ENCODE measurements at places on chromosomes 4 and X.

- DNase-seq: no peak
These were observed 207.2 kb upstream of the GPRIN3 start for GRCh38 chr4:89514811-89515210.

GRCh38 chr4:67565284-67565683 lies 6.8 kb downstream of the STAP1 start:
- DNase-seq: no peak

DNA sequence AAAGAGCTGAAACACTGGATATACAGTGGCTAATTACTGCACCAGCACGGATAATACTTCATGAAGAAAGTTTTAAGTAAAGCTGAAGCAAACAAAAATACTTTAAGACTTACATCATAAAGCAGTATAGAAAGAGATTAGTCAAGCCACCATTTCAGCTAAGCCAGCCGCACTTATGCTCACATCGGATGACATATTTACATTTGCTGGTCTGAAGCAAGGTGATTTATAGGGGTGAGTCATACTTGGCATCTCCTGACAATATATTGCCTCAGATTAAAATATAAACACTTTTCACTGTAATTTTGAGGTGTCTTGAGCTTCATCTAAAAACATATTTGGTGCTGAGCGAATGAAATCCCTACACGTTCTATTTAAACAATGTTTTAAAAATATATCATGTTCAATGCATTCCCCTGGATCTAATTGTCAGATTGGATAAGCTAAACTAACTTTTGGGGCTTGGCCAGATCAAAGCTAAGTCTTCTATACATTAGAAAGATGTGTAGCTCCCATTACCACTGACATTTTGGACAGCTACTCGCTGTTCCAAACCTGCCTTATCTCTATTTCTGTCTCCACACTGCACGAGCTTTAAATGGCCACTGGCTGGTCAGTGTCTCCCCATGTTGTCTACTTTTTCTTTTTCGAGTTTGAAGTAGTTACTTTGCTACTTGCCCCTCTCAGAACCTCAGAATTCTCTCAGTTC lies 103.2 kb downstream of the VCX2 start:
- DNase-seq: peak; percentile 75

- DNase-seq: no peak
These were observed 105.7 kb upstream of the RASGEF1B start for GRCh38 chr4:81577392-81577791.

DNA sequence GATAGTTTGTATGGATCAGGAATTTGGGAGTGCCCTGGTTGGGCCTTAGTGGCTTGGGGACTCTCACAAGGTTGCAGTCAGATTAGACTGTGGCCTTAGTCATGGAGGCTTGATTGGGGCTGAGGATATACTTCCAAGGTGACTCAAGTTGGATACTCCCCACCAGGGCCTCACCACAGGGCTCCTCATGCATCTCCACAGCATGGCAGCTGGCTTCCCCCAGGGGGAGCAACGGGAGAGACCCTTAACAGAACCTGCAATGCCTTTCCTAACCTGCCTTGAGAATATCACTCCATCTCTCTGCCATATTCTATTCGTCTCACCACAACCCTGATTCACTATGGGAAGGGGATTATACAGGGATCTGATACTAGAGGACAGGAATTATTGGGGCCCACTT lies 161.9 kb downstream of the RELL1 start:
- DNase-seq: no peak

- no peak for DNase-seq
These were observed 5.9 kb downstream of the FAM53A start for GRCh38 chr4:1678244-1678643.

DNA sequence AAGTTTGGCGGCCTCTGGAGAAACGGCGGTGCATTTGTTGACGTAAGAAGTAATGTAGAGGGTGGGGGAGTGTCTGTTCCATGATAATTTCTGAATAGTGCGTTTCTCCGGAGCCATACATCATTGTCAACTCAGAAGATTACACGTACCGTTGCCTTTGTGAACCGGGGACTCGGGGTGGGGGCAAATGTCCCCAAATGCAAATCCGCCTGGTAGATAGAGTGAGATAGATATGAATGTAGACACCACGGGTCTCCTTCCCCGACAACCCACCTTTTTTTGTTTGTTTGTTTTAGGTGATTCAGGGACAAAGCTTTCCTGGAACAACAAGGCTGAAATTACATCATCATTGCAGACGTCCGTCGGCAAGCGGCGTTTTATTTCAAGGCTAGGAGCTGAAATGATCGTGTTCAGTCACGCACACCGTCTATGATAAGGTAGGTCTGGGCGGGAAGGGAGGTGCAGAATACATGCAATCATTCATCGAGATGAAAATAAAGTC lies 96.0 kb upstream of the PPP2R3B start:
- DNase-seq: no peak

- DNase-seq: no peak
These were observed 50.5 kb downstream of the PSAPL1 start for GRCh38 chr4:7384003-7384928.

DNA sequence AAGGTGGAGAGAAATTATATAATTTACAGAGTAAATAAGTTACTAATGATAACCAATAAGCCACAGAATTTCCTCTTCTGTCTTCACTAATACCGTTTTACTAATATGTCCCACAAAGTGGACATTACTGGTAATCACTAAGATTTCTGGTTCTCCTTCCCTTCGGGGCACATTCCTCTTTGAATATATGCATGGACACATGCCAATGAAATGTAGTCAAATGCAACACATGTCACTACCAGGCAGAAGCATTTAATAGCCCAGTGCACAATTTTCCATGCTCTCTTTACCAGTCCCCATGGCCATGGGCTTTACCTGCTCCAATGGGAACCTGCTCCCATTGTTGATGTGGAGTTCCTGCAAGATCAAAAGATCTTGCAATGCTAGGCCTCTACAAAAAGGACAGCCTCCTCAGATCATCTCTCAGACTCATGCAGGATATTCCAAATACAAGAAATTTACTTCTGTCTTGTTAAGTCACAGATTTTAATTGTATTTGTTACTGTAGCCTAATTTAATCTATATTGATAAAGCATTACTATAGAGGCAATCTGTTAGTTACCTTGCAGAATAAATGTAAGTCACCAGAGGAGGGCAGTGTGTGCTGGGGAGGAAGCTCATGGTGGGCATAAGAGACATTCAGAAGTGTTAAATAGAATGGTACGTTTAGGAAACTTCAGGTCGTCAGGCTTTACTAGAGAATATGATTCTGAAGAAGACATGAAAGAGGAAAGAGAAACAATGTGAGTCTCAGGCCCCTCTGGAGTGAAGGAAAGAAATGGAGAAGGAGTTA lies 37.1 kb upstream of the INPP4B start:
- no peak for DNase-seq

GRCh38 chrX:9221781-9222180 lies 187.9 kb upstream of the FAM9B start:
- no peak for DNase-seq

GRCh38 chr4:8135666-8136065 lies 22.9 kb downstream of the ABLIM2 start:
- no peak for DNase-seq

GRCh38 chr4:35163168-35163567 lies 1081.1 kb downstream of the ARAP2 start:
- no peak for DNase-seq

- DNase-seq: peak; percentile 53
These were observed 67.1 kb downstream of the PGRMC2 start for GRCh38 chr4:128220286-128221235.

- DNase-seq: no peak
These were observed 72.3 kb downstream of the IGSF1 start for GRCh38 chrX:131216828-131217227.

DNA sequence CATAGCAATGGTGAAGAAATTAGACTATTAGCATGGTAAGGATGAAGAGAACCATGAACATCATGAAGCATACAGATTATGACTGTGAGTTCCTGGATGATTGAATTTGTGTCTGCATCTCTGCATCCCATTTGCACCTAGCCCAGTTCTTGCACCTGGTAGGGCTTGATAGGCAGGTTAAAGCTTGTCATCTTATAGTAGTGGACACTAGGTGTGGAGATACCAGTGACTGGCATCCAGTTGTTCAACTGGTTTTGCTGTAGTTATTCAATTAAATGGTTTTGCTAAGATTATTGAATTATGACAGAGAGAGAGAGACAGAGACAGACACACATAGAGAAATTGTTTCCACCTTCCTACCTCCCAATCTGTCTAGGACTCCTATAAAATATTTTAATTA lies 5.0 kb downstream of the ADH7 start:
- DNase-seq: no peak

DNA sequence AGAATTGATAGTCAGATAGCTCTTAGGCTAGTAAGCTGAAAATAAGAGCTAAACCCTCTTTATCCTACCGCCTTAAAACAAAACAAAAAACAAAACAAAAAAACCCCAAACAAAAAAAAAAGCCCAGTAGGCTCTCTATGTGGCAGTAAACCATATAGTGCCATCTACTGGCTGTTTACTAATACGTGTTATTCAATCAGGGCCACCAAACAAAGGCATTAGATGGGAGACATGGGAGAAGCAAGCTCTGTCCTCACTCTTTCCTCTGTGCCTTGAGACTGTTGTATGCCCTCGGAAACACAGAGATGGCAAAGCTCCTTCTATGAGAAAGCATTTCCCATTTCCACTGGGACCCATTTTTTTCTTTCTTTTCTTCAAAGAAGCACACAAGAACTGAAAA lies 148.8 kb upstream of the MID1 start:
- no peak for DNase-seq

DNA sequence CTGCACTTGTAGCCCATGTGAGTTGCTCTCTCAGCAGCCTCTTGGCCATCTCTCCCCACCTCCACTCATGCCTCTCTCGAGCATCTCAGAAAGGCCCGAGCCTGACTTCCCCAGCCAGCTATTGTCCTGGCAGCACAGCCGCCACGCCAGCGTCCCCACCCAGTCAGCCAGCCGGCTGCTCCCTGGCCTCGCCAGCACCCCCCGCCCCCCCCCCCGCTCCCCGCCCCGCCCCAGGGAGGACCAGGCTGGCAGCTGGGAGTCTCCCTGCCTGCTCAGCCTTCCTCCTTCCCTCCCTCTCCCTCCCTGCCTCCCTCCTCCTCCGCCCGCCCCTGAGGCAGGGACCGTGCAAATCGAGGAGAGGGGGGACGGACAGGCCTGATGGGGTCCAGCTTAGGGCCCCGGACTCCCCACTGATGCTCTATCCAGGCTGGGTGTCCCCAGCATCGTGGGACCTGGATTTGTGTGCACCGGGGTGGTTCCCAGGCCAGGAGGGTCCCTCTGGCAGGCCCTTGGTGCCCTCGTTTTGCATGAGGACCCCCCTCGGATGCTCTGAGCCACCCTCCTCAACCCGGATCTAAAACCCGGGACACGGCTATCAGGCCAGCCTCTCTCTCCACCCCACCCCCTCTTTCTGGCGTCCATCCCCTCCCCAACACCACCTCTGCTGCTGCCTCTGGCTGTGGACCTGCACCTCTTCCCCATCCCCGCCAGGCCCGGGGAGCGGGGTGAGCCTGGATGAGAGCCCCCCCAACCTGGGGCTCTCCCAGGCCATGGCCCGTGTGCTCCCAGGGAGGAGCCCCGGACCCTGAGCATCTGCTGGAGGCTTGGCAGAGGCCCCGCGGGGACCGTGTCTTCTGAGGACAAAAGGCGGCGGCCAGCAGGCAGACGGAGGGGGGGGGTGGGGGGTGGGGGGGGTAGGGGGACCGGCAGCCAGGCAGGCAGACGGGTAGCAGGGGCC lies at the start of gene GPR173:
TSS of gene GPR173 (plus strand) at position 621 of the 958 bp plus-strand sequence. CDS start 27,833 bp downstream, outside the sequence.
- no peak for DNase-seq

- no peak for DNase-seq
These were observed 6.6 kb upstream of the CLDN24 start for GRCh38 chr4:183328832-183329231.

DNA sequence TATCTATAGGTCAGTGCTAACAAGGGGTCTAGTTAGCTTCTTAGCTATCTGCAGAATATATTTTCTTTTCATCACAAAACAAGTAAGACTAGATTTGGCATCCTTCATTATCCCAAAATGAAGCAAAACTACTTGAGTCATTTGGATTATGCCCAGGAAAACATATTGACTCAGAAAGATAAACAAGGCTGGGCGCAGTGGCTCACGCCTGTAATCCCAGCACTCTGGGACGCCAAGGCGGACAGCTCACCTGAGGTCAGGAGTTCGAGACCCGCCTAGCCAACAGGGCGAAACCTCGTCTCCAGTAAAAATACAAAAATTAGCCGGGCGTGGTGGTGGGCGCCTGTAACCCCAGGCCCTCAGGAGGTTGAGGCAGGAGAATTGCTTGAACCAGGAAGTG lies 18.0 kb upstream of the MND1 start:
- no peak for DNase-seq

Measured in RWPE1 (cell line).